Calu3 (cell line): ENCODE measurements at places on chromosomes 16 and 17. TPM values are rescaled to one million over a fixed set of nuclear protein-coding genes. Genes with fewer than 3 reads are reported as not detected.

Gene PSMD7
- 149 and 152 TPM in 2 replicates for total RNA-seq

Gene SLFN5
- total RNA-seq = 104 and 141 TPM in 2 replicates

Gene MEIOB
- total RNA-seq = not detected in 2 replicates

Gene WNT3
- 5.2 and 6.1 TPM in 2 replicates for total RNA-seq

Gene AFMID
- 28.5 and 30.8 TPM in 2 replicates for total RNA-seq

Gene TP53TG3D
- total RNA-seq = not detected in 2 replicates

Gene SLC25A11
- total RNA-seq = 37.7 and 38.4 TPM in 2 replicates

Gene ACE
- total RNA-seq = 5.9 and 7.1 TPM in 2 replicates

Gene ALOX12
- total RNA-seq = not detected in 2 replicates

Gene FAM171A2
- 0.95 and 2.0 TPM in 2 replicates for total RNA-seq

Gene ALOX15
- 0.27 and 0.38 TPM in 2 replicates for total RNA-seq

Gene CTRB2
- total RNA-seq = 0.76 TPM in 1 of 2 replicates, not detected in the other

Gene PRAC2
- not detected in 2 replicates for total RNA-seq

DNA sequence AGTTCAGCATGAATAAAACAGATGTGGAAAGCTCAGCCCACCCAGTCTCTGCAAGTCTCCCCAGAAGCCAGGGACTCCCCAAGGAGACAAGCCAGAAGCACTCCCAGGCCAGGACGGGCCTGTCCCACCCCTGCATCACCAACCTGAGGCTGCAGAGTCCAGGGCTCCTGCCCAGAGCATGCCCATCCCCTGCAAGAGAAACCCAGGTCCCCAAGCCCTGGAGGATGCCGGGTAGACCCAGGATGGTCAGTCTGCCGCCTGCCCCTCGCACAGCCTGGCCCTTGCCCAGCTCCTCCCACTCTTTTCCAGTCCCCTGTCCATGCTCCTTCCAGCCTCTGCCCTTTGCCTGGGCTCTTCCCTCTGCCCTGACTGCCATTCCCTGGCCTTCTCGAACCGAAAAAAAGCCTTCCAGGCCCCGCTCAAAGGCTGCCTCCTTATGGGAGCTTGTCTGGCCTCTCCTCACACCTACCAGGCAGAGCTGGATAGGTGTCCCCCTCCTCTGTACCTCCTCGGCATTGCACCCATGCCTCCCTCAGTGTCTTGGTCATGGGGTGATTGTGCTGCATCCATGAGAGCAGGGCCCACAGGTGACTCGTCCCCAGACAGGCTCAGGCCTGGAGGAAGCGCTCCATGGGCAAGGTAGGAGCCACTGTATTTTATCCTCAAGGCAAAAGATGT is 44.8 kb downstream of the BEAN1 start:
- no peak for DNase-seq

DNA sequence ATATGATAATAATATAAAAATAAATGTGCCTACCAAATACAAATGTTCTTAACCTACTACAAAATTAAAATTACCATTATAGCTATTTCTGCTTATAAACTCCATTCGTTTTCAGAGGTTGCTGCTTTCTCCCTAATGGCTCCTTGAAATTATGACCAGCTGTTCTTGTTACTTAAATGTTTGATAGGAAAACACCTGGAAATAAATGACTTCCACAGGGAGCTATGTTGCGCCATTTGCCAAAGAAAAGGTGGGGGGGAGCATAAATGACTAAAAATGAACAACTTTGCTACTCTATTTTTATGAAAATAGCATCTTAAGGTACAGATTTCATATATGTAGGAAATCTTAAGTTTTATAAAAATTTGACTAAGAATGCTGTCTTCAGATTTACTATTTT is 157.5 kb upstream of the MON1B start:
- no peak for DNase-seq

DNA sequence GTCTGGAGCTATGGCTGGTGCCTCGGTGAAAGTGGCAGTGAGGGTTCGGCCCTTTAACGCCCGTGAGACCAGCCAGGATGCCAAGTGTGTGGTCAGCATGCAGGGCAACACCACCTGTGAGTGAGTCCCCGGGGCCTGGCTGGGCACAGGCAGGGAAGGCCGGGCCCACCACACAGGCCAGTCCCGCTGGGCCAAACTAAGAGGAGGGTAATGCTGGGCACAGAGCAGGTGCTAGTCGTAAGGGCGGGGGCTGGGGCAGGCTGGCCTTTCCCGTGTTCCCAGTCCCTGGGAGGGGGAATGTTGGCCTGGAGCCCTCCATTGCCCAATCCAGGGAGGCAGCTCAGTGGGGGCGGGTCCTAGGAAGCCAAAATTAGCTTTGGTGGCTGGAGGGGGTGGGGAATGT is 2.5 kb downstream of the KIF1C start:
- no peak for DNase-seq

DNA sequence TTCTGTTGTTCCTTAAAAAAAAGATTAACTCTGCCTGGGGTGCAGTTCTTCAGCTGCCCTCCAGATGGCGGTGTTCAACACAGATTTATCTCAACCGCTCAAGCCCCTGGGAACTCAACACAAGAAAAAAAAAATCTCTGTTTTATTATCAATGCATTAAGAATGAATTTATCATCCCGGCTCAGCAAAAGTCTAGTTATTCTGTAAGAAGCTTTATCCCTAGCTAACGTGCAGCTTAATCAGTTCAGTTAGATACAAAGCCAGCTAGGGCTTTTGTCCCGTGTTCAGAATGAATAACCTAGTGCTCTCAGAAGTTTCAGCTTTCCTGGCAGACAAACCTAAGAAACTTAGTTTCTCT is 475.9 kb upstream of the CCL2 start:
- DNase-seq = peak; percentile 48

- DNase-seq = peak; percentile 83
These were observed 19.4 kb downstream of the CEP295NL start for GRCh38 chr17:78883533-78884131.

DNA sequence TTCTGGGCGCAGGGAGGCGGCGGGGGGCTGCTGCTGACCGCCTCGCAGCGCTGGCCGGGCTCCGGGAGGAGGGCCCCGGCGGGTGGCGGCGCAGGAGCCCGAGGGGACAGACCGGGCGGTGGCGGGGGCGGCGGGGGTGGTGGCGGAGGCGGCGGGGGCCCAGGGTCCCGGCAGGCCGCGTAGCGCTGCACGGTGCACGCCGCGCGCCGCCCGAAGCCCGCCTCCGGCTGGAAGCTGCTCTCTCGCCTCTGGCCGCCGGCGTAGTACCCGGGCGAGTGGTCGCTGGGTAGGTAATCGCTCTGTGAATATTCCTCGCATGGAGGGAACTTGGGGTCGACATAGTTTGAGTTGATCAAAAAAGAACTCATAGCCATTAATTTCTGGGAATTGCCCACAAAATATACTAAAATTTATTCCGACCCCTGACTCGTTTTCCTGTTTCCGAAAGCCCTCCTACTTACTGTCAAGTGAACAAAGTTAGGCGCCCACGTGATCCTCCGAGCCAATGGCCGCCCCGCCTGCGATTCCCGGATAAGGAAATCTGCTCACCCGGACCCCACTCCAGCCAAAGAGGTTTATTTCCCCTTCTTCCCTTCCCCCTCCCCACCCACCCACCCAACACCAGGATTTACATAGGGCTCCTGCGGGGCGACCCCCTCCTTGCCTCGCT is at the start of gene HOXB4:
Gene HOXB4, minus strand, starts transcription at position 405 of the 670 bp plus-strand sequence. Its CDS starts 31 bp downstream, at position 374.
- peak; percentile 88 for DNase-seq

GRCh38 chr16:68512183-68512582 is 26.9 kb upstream of the ZFP90 start:
- no peak for DNase-seq

DNA sequence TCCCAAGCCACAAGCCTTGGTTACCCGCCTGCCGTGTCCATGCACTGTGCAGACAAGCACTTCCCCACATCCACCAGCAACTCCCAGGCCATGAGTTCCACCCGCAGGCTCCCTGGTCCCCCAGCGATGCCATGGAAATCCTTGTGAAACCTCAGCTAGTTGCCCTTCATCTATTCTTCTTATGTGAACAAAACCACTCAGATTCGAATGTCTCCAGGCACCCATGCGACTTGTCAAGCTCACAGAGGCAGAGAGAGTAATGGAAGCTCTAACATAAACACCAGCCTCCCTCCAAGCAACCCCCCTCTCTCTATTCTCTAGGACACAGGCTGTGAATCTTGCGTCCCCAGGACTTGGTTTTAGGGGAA is 182.6 kb downstream of the C16orf95 start:
- DNase-seq = no peak

DNA sequence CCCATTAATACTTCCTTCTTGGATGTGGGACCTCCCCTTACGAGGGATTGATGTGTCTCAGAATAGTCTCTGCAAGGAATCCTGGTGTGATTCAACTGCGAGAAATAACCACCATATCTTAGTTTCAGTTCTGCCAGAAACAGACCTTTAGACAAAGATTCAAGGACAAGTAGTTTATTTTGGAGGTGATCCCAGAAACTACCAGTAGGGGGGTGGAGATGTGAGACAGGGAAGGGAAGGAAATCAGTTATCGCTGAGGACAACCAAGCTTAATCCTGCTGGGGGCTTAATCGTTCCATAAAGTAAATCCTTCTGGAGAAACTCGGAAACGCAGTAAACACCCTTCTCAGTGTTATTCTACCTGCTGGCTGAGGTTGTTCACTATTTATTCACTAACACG is 5.0 kb upstream of the SDR42E1 start:
- peak; percentile 71 for DNase-seq

DNA sequence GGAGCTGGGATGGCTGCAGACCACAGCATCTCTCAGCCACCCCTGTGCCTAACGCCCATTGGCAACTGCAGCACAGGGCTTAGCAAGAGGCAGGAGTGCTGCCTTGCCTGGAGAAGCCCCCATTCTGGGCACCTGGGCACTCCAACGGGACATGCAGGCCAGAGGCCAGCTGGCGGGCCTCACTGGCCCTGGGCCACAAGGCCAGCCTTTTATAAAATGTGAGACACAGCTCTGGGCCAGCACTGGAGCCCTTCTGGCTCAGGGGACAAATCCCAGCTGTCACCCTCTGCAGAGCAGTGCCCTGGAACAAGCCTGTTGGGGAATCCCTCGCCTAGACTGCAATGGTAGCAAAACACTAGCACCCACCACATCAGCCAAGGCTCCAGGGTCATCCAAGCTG is 171.8 kb downstream of the WSCD1 start:
- DNase-seq = no peak

- no peak for DNase-seq
These were observed 22.0 kb upstream of the USP10 start for GRCh38 chr16:84677849-84678248.

DNA sequence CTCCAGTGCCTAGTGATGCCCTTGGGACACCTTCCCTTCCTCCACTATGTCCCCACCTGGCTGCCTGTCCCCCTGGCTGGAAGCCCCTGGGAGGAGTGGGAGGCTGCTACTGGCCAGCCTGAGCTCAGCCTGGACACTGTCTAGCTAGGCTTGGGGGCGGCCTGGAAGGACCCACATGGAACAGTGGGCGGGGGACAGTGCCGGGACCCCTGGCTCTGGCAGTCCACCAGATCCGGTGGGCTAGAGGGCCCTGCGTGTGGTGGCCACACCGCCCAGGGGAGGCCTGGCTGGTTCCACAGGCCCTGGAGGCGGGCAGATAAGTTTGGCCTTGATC is 388.0 kb upstream of the TNRC6C start:
- no peak for DNase-seq

- no peak for DNase-seq
These were observed 494.6 kb downstream of the CDH11 start for GRCh38 chr16:64627288-64627687.

DNA sequence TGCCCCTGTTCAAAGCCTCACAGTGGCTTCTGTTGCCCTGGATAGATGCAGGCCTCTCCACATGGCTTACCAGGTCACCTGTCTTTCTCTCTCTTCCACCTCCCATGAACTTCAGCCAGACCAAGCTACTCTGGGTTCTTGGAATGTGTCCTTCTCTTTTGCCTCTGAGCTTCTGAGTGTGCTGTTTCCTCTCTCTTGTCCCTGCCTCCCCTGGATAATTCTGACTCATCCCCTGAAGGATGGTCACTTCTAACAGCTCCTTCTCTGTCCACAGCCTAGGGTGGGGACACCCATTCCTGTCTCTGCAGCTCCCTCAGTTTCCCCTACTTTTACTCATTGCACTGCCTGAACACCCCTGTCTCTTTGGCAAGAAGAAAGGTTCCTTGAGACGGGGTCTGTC is 2.9 kb downstream of the GUCY2D start:
- no peak for DNase-seq

DNA sequence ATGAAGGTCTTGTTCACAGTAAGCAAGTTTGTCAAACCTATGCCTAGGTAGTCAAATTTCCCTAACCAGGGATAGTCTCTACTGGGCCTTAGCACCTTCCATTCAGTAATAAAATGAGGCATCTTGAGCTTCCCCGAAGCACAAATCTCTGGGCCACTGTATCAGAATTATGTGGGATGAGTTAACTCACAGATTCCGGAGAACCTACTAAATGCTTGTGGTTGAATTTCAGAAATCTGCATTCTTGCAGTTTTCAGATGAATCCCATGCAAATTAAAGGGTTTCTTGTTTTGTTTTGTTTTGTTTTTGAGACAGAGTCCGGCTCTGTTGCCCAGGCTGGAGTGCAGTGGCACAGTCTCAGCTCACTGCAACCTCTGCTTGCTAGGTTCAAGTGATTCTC is 478.8 kb upstream of the HSBP1 start:
- DNase-seq = no peak

DNA sequence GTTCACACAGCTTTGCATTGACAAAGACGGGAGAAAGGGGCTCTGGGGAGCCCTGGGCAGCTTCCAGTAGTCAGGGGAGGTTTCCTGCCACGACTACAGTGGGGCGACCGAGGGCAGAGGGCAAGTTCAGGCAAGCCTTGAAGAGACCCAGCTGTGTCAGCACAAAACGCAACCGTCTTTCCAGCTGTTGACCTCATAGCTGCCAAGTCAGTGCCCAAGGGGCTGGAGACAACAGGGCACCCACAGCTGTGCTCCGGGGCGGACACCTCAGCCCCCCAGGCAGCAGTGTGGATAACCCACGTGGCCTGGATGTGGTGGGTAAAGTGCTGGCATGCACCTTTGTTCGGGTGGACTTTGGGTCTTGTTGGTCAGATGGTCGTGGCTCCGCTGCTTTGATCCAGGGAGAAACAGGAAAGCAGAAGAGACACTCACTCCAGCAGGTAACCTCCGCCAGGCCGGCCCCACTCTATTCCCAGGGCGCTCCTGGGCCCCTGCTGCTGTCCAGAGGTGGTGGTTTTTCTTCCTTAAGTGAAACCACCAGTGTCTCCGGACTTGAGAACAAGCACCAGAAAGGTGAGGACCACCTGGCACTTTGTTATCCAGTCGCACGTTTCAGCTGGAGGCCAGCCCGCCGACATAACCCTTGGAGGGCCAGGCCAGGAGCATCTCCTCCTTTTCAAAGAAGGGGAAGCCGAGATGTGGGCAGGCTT is 17.6 kb upstream of the CBX2 start:
- no peak for DNase-seq
